ENCODE measurements at places on chromosomes 5 and 9.

- no peak for DNase-seq
Observed at GRCh38 chr9:130901498-130902203, 5.0 kb upstream of the QRFP start.

DNA sequence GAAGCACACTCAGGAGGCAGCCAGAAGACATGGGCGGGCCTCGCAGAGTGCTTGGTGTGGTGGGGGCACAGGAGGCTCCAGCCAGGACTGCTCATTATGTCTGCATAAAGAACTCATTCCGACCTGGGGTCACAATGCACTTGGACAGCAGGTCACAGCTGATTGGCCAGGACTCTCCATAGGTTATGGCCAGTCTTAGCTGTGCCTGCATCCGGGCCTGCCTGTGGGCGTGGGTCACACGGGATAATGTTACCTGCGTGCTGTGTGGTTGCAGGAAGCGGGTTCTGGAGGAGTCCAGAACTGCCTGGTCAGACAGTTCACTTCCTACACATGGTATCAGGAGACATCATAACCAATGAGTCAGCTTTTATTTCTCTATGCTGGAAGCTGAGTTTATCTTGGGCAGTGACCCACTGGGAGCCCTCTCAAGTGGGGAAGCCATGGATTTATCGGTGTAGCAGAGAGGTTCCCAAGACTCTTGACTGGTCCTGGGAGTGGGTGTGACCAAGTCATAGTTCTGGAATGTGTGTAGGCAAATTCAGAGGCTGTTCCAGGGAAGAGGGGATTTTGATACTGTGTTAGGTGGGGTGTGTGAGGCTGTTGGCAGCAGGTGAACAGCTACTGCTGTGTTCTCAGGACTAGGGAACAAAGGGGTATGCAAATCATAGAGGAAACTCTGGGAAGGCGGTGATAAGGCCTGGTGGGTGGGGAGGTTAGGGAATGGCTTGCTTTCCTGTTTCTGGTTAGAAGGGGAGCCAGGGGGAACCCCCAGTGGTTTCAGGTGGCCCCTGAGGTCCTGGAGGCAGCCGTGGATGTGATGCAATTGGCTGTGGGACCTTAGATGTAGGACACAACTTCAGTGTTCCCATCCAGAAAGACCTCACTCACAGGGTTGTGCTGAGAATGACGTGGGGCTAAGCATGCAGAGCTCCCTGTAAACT is 51.3 kb downstream of the ARHGEF37 start:
- no peak for DNase-seq

DNA sequence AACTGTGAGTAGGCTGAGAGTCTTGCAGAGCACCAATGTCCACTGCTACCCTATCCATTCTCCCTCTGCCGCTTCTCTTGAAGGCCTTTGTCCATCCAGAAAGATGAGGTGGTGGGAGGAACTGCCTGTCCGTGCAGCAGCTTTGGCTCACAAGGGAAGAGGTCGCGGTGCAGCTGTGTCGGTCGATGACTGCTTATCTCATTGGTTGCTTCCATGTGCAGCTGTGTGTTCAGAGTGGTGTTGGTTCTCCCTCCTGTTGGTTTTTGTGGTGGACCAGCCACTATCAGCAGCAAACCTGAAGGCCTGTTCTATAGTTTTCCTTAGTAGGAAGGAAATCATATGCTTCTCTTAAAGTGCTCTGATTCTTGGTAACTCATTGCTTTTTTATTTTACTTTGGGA is 40.7 kb downstream of the SPTAN1 start:
- DNase-seq: no peak

DNA sequence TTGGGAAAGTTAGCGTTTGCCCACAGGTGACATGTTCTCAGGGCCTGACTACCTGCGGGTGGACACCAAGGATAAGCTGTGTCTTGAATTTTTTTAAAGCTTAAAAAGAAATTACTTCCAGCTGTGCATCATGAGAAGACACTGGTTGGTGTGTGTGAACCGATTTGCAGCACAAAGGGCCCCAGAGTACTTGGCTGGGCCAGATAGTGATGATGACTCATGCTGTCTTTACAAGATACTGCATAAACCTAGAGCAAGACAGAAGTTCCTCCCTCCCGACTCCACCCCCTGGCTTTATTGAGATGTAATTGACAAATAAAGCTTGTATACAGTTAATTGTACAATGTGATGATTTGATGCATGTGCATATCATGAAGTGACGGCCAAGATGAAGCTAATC is 212.8 kb downstream of the NXNL2 start:
- DNase-seq: no peak

DNA sequence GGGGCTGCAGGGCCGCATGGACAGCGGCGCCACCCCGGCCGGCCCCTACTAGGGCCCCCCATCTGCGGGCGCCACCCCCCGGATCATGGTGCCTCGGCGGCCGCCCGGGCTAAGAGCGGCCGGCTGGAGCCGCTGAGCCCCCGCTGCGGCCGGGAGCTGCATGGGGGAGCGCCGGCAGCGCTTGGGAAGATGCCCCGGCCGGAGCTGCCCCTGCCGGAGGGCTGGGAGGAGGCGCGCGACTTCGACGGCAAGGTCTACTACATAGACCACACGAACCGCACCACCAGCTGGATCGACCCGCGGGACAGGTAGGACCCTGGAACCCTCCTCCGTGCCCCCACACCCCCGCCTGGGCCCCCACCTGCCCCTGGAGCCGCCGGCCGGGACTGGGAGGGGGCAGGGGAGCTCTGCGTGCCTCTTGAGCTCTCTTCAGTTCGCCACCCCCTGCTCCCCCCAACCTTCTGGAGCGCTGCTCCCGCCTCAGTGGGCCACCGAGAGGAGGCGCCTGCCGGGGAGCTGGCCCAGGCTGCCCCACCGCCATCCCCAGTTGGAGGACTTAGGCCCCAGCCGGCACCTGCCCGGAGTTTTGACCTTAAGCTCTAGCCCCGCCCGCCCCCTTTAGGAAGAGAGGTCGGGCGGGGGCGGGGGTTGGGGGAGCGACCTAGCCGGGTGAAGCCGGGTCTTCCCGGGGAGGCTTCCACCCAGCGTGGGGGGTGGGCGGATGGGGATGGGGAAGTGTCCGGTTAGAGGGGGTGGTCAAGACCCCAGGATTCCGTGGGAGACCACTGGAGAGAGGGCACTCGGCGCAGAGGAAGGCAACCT is 730 bp downstream of the WWC1 start:
- no peak for DNase-seq

- DNase-seq: no peak
Observed at GRCh38 chr9:73347720-73348119, 196.1 kb downstream of the ANXA1 start.

DNA sequence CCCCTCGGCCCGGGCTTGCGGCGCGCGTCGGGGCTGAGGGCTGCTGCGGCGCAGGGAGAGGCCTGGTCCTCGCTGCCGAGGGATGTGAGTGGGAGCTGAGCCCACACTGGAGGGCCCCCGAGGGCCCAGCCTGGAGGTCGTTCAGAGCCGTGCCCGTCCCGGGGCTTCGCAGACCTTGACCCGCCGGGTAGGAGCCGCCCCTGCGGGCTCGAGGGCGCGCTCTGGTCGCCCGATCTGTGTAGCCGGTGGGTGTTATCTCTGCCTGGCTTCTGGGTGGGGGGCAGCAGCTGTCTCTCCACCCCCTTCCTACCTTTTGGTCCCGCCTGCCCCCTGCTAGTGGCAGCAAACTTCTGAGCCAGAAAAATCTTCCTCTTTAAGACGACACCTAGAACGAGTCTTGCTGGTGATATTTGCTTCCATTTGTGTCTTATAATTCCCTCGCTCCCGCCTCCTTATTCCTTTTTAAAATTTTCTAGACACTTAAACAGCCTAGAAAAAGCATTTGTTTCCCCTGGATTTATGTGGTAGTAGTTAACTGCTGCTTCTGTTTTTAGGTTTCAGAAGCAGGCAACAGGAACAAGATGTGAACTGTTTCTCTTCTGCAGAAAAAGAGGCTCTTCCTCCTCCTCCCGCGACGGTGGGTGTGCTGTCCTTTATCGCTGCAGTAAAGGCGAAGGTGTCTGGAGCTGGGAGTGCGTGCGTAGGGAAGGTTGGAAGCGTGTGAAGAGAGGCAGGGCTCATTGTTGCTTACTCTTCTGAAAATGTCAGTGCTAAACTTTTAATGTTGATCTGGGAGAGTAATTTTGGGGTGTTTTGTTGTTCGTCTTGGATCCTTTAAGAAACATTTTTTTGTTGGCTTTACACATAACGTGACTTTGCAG is 554 bp downstream of the JAK2 start:
- DNase-seq: peak; percentile 7

GRCh38 chr5:133387091-133387490 is 225.2 kb downstream of the FSTL4 start:
- no peak for DNase-seq

DNA sequence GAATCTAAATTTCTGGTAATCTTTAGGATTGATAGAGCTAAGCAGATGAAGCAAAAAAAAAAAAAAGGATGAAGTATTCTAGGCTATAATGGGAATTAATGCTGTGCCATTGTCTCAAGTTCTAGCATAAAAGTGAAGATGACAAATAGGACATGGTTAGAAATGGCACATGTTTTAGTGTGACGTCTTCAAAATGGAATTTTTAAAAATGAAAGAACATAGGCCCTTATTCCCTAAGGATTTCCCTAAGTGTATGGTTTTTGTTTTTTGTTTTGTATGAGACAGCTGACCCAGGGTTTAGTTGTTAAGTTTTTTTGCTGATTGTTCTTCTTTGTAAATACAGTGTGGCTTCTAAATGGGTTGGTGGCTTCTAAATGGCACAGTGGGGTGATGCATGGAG is 7.1 kb downstream of the TLE4 start:
- DNase-seq: no peak

GRCh38 chr9:89670114-89670513 is 65.3 kb downstream of the GADD45G start:
- DNase-seq: no peak

DNA sequence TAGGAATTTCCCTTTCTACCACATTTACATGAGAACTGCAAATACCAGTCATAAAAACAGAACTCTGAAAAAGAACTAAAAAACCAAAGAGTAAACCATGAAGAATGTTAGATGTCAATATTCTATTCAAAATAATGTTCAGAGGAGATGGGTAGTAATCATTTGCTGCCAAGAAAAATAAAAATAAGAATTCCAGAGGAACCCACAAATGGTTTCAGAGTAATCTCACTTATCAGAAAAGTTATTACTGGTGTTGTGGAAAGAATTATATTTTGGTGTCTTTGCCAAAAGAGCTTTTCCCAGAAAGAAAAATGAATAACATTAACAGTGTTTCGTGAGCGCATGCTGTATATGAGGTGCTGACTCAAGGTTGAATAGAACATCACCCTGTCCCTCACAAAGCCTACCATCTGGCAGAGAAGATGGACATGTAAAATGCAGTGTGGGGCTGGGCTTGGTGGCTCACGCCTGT is 35.6 kb downstream of the GPR21 start:
- DNase-seq: no peak

- no peak for DNase-seq
Observed at GRCh38 chr5:159456722-159457465, 126.6 kb upstream of the IL12B start.

GRCh38 chr5:14741801-14742440 is 77.4 kb downstream of the OTULIN start:
- DNase-seq: no peak

DNA sequence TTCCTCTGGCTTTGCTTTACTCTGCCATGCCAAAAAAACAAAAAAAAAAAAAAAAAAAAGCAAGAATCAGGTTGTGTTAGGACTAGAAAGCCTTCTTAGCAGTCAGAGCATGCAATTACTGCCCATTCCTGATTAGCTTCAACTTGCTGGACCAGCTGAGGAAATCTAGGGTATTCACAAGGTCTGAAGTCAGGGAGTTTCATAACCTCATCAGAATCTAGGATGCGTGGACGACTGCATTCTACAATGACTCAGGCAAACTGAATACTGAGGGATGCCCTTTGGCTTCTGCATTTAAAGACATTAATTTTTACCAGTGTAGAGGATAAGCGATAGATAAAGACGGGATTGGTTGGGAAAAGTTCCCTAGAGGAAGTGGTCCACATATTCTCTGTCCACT is 39.2 kb upstream of the SHOC1 start:
- DNase-seq: no peak

DNA sequence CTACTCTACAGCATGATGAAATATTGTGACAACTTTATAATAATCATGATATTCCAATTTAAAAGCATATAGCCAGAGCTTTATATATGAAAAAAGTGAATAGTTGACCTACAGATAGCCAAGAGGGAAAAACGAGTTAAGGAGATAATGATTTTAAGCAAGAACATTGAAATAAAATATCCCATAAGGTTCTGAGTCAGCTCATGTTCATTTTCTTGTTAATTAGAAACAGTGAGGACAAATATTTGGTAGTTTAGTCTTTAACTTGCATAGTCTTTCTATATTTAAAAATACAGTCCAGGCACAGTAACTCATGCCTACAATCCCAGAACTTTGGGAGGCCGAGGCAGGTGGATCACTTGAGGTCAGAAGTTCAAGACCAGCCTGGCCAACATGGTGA is 55.8 kb upstream of the CDH6 start:
- no peak for DNase-seq

GRCh38 chr9:114898741-114899140 is 31.6 kb downstream of the TNFSF8 start:
- DNase-seq: no peak

DNA sequence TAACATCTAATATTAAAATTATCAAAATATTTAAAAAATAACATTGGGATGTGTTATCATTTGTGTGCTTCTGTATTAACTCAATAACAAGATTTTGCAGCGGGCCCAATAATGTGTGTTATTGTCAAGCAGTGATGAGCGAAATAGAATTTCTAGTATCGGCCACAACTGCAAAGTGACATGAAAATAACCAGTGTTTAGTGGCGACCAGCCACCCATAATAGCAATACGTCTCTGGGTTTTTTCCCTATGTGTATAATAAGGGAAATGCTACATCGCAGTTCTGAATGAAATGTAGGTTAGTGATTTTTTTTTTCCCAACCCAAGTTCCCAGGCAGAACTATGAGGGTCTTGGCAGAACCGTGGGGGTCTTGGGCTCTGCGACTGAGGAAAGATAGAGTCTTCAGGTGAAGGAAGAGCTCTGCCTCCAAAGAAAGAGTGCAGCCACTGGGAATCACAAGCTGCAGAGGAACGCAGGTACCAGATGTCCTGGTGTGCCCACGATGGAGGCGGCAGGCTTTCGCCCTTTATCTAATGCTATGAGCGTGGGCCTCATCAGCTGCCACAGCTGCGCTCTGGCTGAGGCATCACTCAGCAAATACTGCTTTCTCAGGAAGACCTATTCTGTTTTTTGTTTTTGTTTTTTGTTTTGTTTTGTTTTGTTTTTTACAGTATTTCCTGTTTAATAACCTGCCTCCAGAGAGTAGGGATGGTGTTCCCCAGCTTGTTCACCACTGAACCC is 235.0 kb downstream of the ROR2 start:
- DNase-seq: no peak

- no peak for DNase-seq
Observed at GRCh38 chr5:8557728-8558127, 688.8 kb downstream of the MTRR start.
